ENCODE measurements at places on chromosomes 16 and 17. TPM values are rescaled to one million over a fixed set of nuclear protein-coding genes. Genes with fewer than 3 reads are reported as not detected.

Gene ZNF19
- polyA plus RNA-seq = 2.3 TPM

Gene HBA2
- not detected for polyA plus RNA-seq

Gene SEPTIN1
- 0.13 TPM for polyA plus RNA-seq

Gene TEKT5
- not detected for polyA plus RNA-seq

Gene USP6
- polyA plus RNA-seq = not detected

Gene CRYBA1
- polyA plus RNA-seq = not detected

All from SK-N-SH (cell line).